B cell (primary cell): ENCODE measurements at places on chromosomes 16 and 17. TPM values are rescaled to one million over a fixed set of nuclear protein-coding genes. Genes with fewer than 3 reads are reported as not detected.

The VMO1 gene
- total RNA-seq: not detected in 2 replicates

GRCh38 chr17:6421700-6422604, 13.0 kb downstream of the AIPL1 start:
- no peak overlapping the region for H3K4me3 ChIP-seq
- H3K4me1 ChIP-seq: peaks cover 4% of the 10 kb centered on the region
- peak; percentile 74 for DNase-seq
- no peaks in the 10 kb centered on the region for H3K27me3 ChIP-seq
- H3K27ac ChIP-seq: no peak overlapping the region

DNA sequence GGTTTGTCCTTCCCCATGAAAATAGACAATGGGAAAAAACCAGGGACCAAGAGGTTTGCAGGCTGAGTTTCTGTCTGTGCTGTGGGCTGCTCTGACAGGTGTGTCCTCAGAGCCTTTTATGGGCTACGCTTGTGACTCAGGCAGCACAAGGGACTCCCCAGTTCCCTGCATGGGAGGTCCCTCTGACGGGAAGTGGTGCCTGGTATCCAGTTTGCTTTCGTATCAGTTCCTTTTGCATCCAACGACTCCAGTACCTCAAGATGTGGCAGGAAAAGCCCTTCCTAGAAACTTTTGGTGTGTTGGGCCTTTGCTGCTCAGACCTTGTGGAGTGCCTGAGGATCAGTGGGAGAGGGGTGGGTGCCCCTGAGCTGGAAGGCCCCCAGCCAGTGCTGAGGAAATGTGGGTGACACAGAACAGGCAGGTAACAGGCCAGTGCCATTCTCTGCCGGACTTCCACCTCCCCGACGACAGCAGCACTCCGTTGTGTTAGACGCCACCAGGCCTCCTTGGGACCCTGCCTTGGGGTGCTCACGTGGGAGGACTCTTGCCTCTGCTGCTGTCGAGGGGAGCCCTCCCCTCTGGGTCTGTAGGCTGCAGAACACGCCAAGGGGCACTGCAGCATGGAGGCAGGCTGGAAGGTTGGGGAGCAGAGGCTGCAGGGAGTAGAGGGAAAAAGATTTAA, 38.4 kb upstream of the IRF8 start:
- H3K4me3 ChIP-seq: no peak overlapping the region
- no peak overlapping the region for H3K27ac ChIP-seq
- no peaks in the 10 kb centered on the region for H3K27me3 ChIP-seq

GRCh38 chr16:28549301-28549899, 4.3 kb upstream of the SGF29 start:
- DNase-seq: peak; percentile 35
- no peak overlapping the region for H3K4me3 ChIP-seq
- no peaks in the 10 kb centered on the region for H3K36me3 ChIP-seq
- H3K27ac ChIP-seq: no peak overlapping the region
- no peaks in the 10 kb centered on the region for H3K27me3 ChIP-seq

The SGF29 gene
- 52.5 and 52.9 TPM in 2 replicates for total RNA-seq

- H3K27me3 ChIP-seq: no peaks in the 10 kb centered on the region
- H3K4me1 ChIP-seq: peaks cover 47% of the 10 kb centered on the region
- H3K27ac ChIP-seq: no peak overlapping the region
- H3K36me3 ChIP-seq: no peaks in the 10 kb centered on the region
Observed at GRCh38 chr16:722835-723633, 2.1 kb downstream of the ANTKMT start.

The CBX8 gene
- 6.8 and 10.3 TPM in 2 replicates for total RNA-seq

The PRSS21 gene
- total RNA-seq: 1.8 and 2.0 TPM in 2 replicates

- H3K27me3 ChIP-seq: no peaks in the 10 kb centered on the region
- DNase-seq: no peak
- H3K36me3 ChIP-seq: no peaks in the 10 kb centered on the region
- H3K4me1 ChIP-seq: peaks cover 23% of the 10 kb centered on the region
Observed at GRCh38 chr17:44207743-44208142, 8.1 kb upstream of the ATXN7L3 start.

- no peaks in the 10 kb centered on the region for H3K27me3 ChIP-seq
- no peak overlapping the region for H3K4me3 ChIP-seq
- no peak overlapping the region for H3K27ac ChIP-seq
- no peak for DNase-seq
Observed at GRCh38 chr17:74715144-74715543, 2.4 kb upstream of the CD300LF start.

The KCNH4 gene
- 0.51 and 0.62 TPM in 2 replicates for total RNA-seq

DNA sequence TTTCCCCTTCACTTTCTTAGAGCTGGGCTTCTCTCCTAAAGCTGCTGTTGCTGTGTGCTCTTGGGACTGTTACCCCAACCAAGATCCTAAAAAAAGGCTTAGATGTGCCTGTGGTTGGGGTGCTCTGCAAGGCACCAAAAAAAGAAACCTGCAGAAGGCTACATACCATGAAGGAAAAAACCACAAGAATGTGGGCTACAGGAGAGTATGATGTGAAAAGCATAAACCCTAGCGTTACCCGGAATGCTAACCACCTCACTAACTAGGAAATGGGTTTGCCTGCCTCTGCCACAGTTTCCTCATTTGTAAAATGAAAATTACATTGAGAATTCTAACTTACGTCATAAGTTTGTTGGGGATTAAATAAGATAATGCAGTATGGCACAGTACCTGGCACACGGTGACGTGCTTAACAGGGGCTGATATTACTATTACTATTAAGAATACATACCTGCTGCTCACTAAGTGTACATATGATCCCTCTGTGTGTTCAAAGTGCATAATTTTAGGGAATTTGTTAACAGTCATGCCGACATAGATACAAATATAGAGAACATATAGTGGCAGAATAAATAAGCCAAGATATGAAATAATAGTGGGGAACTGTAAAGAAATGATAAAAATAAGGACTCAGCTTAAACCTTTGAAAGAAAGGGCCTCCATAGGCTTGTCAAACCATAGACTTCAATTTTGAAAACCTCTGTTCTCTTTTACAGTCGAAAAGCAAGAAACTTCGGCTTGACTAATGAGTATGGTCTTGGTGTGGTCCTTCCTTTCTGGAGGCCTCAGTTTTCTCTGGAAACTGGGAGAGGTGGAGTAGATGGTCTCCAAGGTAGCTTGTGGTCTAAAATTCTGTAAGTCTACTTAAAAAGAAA, 177.8 kb upstream of the TBX2 start:
- peaks cover 14% of the 10 kb centered on the region for H3K4me1 ChIP-seq
- DNase-seq: peak; percentile 6
- no peaks in the 10 kb centered on the region for H3K36me3 ChIP-seq
- H3K27me3 ChIP-seq: no peaks in the 10 kb centered on the region
- H3K27ac ChIP-seq: no peak overlapping the region

DNA sequence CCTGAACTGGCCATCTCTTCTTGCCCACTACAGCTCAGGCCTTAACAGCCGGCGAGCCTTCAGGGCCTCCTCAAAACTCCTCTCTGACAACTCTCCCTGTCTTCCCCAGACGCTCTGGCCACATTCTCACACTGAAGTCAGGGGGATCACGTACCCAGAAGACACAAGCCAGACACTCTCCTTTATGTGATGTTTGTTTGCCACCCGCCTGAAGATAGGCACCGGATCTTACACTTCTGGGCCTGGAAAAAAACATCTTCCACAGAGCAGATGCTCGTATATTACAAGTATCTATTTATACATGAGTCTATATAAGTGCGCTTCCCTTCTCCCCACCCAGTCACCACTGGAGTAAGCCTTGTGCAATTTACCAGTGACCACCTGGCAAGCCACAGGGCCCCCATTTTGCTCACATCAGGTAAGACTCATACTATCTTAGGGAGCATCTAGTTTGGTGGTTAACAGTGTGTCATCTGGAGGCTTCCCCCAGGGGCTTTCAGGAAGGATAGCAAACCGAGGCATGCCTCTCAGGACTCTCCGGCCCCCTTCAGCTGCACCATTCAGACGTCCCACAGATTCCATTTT, 349.4 kb downstream of the SOX9 start:
- no peak overlapping the region for H3K27ac ChIP-seq
- no peak for DNase-seq
- no peak overlapping the region for H3K4me3 ChIP-seq
- H3K27me3 ChIP-seq: no peaks in the 10 kb centered on the region
- H3K4me1 ChIP-seq: no peaks in the 10 kb centered on the region

The ZDHHC1 gene
- total RNA-seq: 2.4 and 2.8 TPM in 2 replicates

DNA sequence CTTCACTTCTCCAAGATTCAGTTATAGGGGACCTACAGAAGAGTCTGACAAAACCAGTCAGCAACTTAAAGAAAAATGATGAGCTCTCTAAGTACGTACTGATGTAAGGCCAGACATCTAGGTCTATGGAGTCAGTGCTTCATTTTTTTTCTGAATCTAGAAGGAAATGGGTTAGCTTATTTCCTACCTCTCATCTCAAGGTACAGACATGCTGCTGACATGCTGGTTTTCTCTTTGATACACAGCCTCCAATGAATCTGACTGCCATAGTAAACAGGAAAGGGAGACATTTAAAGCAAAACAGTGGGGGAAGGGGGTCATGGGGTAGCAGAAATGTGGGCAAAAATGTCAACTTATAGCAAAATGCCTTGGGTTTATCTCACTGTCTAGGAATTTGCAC, 16.4 kb downstream of the CDR2 start:
- no peak overlapping the region for H3K27ac ChIP-seq
- H3K4me1 ChIP-seq: peaks cover 14% of the 10 kb centered on the region
- H3K4me3 ChIP-seq: no peak overlapping the region
- no peaks in the 10 kb centered on the region for H3K27me3 ChIP-seq
